Dermis blood vessel endothelial cell (primary cell): ENCODE measurements at places on chromosomes 5 and 9. TPM values are rescaled to one million over a fixed set of nuclear protein-coding genes. Genes with fewer than 3 reads are reported as not detected.

Gene HTR1A
- total RNA-seq: not detected in 2 replicates

Gene GFRA3
- not detected in 2 replicates for total RNA-seq

Gene PCDHGB5
- 11.9 and 16.7 TPM in 2 replicates for total RNA-seq

Gene SPATA6L
- 2.7 and 8.8 TPM in 2 replicates for total RNA-seq

Gene SLC25A2
- 0.09 and 0.34 TPM in 2 replicates for total RNA-seq

Gene RFESD
- 0.34 and 0.70 TPM in 2 replicates for total RNA-seq

Gene CDH6
- total RNA-seq: 0.56 and 1.5 TPM in 2 replicates

Gene FAM221B
- not detected in 2 replicates for total RNA-seq

Gene BICD2
- total RNA-seq: 54.5 and 74.2 TPM in 2 replicates

Gene SELENOP
- total RNA-seq: 73.3 and 79.4 TPM in 2 replicates

Gene RAD1
- total RNA-seq: 13.8 and 18.5 TPM in 2 replicates

Gene HSPB3
- not detected in 2 replicates for total RNA-seq

Gene SPINK6
- total RNA-seq: not detected in 2 replicates

Gene PCDHGA2
- 1.4 TPM in 2 replicates for total RNA-seq

Gene TNC
- 1.8 and 5.1 TPM in 2 replicates for total RNA-seq

Gene PROB1
- total RNA-seq: 6.1 and 9.2 TPM in 2 replicates

Gene CCNI2
- 0.34 and 0.51 TPM in 2 replicates for total RNA-seq

Gene LCN1
- total RNA-seq: not detected in 2 replicates

Gene ARSK
- 2.7 TPM in 2 replicates for total RNA-seq

Gene SPINK7
- not detected in 2 replicates for total RNA-seq

Gene SHOC1
- total RNA-seq: not detected in 2 replicates

Gene NOXA1
- 1.5 and 2.6 TPM in 2 replicates for total RNA-seq

Gene LCN2
- total RNA-seq: 0.14 TPM in 1 of 2 replicates, not detected in the other

Gene OTULIN
- total RNA-seq: 26.3 and 31.0 TPM in 2 replicates

Gene LSM11
- total RNA-seq: 8.9 and 11.2 TPM in 2 replicates

Gene SH2D3C
- total RNA-seq: 77.8 and 95.6 TPM in 2 replicates

Gene FAM81B
- not detected in 2 replicates for total RNA-seq

Gene CCDC152
- total RNA-seq: 0.51 and 0.74 TPM in 2 replicates

Gene CHSY3
- 2.5 and 3.9 TPM in 2 replicates for total RNA-seq

Gene PITX1
- 0.51 TPM in 1 of 2 replicates, not detected in the other for total RNA-seq

Gene MUSK
- not detected in 2 replicates for total RNA-seq

Gene SLC28A3
- not detected in 2 replicates for total RNA-seq

Gene SLC36A1
- total RNA-seq: 2.7 and 3.6 TPM in 2 replicates

Gene CCL28
- total RNA-seq: 1.2 and 3.6 TPM in 2 replicates

Gene PCSK5
- 1.9 and 3.4 TPM in 2 replicates for total RNA-seq

Gene SPATA31C1
- not detected in 2 replicates for total RNA-seq

Gene GABRA1
- not detected in 2 replicates for total RNA-seq

Gene ADCY2
- not detected in 2 replicates for total RNA-seq

Gene EMB
- total RNA-seq: under 0.01 and 0.05 TPM in 2 replicates

Gene CMYA5
- total RNA-seq: 0.05 and 0.17 TPM in 2 replicates

Gene SNX24
- total RNA-seq: 8.5 and 10.1 TPM in 2 replicates

Gene TAF11L14
- not detected in 2 replicates for total RNA-seq

Gene CREBRF
- 25.5 and 31.7 TPM in 2 replicates for total RNA-seq

Gene GNE
- total RNA-seq: 22.8 and 23.0 TPM in 2 replicates
